NCI-H1048 (cell line): ENCODE measurements at places on chromosomes 11 and 22.

DNA sequence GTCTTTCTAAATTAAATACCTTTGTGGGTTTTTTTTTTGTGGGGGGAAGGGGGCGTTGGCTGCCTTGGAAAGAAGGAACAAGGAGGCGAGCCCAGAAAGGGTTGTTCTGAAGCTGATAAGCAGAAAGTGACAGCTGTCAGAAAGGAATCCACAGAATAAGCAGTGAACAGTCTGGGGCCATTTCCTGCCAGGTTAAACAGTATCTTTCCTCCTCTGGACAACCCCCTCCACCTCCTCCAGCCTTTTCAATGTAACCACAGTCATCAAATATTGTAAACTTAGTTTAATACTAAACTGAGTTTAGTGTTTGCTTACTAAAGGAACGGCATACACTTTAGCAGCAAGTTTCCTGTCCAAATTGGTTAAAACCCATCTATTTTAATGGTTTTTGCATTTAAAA lies 271.2 kb upstream of the SYN3 start:
- DNase-seq = no peak

DNA sequence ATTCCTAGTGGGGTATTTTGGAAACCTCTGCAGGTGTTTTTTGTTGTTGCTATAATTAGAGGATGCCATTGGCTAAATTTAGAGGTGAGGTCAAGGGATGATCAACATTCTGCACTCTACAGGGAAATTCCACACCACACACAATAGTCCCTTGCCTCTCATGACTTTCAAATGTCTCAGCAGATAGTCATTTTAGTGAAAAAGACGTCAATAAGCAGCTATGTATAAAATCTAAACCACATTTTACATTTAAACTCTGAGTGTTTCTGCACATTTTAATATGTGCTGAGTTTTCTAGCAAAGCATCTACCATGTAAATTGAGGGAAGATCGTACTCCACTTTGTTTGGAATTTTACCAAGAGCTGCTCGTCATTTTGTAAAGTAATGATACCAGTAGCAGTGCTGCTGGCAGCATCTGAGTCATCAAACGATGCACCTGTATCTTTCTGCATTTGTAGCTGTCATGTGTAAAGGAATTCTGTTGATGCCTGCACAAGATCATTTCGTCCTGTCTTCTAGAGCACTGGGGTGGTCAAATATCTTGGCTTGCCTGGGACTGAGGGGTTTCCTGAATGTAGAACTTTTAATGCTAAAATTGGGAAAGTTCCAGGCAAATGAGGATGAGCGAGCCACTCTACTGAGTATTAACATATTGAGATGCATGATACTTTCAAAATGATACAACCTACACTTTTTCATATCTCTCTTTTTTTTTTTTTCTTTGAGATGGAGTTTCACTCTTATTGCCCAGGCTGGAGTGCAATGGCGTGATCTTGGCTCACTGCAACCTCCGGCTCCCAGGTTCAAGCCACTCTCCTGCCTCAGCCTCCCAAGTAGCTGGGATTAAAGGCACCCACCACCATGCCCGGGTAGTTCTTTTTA lies 414.5 kb upstream of the SYN3 start:
- DNase-seq = no peak

GRCh38 chr11:97772705-97773104 lies 1248.0 kb upstream of the CNTN5 start:
- DNase-seq = no peak

DNA sequence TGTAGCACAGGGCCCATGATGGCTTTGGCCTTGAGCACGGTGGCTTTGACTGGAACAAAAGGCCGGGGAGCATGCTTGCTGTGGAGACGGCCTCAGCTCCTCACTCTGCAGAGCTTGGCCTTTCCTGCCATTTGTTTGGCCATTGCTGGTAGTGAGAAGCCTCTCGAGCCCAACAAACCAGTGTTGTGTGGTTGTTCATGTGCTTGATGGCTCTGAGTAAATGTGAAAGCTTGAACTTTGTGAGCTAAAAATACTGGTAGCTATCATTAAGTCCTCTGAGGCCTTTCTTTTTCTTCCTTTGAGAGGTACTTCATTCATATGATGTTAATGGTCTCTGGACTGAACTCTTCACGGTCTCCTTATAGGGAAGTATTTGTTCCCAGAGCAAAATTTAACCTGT lies 39.6 kb downstream of the NAT10 start:
- no peak for DNase-seq

DNA sequence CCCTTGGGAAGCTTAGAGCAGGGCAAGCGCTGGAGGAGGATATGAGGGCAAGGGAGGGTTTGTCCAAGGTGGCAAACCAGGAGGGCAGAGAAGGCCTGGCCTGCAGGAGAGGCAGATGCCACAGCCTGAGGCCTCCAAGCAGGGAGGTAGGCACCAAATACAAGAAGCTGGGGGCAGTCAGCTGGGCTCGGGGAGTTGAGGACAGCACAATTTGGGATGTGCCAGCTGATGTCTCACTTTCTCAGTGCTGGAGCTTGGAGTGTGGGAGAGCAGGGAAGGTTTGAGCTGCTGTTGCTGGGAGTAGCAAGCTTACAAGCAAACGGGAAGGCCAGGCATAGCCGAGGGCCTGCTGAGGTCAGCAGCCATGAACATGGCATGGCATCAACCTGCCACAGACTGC lies 4.0 kb downstream of the ZDHHC24 start:
- DNase-seq = no peak

DNA sequence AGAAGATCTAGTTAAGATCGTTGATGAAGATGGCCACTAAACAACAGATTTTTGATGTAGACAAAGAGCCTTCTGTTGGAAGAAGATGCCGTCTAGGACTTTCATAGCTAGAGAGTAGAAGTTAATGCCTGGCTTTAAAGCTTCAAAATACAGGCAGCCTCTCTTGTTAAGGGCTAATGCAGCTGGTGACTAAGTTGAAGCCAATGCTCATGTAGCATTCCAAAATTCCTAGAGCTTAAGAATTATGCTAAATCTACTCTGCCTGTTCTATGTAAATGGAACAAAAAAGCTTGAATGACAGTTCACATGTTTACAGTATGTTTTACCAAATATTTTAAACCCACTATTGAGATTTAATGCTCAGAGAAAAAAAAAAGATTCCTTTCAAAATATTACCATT lies 492.6 kb downstream of the CNTN5 start:
- DNase-seq = no peak

- no peak for DNase-seq
Measured at GRCh38 chr22:35440129-35440528, 40.2 kb downstream of the MCM5 start.

DNA sequence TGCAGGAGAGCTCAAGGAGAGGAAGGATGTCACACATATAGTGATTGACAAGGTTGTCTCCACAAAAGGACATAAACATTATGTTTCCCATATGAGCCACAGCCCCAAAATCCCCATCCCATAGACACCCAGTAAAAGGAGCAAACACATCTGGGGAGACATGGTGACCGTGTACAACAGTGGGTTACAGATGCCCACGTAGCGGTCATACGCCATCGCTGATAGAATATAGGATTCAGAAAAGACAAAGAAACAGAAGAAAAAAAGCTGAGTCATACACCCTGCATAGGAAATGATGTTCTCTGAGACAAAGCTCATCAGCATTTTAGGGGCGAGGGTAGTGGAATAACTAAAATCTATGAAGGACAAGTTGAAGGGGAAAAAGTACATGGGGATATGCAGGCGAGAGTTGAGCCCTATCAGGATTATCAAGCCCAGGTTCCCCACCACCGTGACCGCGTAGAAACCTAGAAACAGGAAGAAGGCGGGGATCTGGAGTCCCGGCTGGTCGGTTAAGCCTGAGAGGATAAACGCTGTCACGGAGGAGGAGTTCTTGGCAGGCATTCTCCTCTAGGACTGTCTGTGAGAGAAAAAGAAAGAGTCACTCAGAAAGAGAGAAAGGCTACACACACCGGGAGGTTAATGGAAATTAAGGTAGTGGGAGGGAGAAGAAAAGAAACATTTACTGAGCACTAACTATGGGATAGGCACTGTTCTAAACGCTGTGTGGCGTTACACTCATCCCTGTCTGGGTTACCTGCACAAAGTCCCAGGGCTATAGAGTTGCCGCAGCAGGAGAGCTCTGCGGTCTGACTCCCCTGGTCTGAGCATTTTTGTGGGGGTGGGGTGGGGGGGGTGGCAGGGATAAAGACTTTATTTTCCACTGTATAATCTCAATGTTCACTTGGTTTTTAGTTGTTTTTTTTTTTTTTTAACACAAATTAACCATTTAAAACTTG lies 36.1 kb upstream of the OR8B8 start:
- DNase-seq = no peak

DNA sequence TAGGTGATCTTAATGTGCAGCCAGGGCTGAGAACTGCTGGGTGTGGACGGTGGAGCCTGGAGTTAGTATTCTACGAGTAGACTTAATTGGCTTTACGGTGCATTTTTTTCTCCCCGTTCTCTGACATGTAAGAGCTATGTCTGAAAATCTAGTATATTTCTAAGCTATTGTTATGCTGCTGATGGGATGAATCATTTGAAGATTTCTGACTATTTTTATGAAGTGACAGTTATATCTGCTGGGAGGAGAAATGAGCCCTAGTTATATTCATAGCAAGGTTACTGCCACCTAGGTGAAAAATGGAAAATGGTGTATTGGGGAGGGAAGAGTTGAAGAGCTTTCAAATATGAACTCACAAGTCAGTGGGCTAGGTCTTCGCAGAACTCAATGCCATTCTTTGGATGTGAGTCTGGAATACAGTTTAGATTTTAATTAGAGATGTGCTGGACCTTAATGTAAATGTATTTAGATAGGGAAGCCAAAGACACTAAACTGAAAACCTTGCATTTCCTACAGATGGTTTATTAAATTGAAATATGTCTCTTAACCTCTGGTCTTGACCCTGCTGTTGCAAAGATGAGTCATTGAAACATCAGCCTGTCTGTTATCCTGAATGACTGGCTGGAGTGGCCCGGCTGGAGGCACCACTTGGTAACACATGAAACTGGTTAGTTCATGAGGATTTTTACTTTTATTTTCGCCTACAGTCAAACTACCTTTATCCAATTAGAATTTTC lies 293.7 kb downstream of the DDX10 start:
- no peak for DNase-seq

GRCh38 chr11:85663753-85664614 lies 945 bp downstream of the CREBZF start:
- DNase-seq = no peak

DNA sequence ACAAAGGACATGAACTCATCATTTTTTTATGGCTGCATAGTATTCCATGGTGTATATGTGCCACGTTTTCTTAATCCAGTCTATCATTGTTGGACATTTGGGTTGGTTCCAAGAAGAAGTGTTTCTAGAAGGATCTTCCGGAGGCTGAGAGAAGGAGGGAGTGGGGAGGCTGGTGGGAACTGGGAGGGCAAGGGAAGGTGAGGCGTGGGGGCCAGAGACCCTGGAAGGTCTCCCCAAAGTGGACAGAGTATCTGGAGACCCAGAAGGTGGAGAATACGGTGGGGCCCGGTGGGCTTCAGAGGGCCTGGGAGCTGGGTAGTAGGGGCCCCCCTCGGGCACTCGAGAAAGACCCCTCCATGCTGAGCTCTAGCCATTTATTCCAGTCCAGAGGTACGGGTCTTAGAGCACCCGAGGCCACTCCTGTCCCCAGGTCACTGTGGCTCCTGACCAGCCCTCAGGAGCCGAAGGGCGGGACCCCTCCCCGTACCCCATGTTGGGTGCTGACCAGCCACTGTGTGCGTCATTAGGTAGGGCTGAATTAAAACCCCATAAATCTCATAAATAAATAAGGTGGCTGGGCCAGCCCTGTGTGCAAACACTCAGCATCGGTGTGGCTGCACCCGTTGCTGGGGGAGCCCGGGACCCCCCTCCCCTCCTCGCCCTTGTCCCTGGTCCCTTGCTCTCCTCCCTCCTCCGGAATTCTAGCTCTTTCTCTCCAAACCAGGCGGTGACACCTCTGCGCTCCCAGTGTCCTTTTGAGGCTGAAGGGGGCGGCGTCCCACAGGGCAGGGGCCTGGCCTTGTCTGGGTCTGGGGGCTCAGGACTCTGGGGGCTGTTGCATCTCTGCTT lies 38.8 kb upstream of the MUC5AC start:
- DNase-seq = no peak

GRCh38 chr11:35598254-35599125 lies 19.8 kb upstream of the FJX1 start:
- no peak for DNase-seq

GRCh38 chr11:77400271-77400670 lies 73.6 kb downstream of the PAK1 start:
- DNase-seq = no peak

DNA sequence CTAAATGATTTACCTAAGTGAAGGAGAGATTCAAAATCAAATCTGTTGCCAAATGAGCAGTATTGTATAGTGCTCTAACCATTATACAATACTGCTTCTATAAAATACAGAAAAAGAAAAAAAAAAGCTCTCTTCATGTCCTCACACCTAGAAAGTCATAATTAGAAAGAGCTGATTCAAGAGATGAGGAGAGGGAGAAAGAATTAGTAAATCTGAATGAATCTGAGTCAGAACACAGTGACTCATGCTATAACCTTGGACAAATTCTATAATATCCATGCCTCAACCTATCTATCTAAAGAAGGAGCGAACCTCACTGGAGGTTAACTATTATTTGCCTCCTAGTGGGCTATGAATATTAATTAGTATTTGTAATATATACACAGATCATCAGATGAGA lies 29.4 kb downstream of the AMBRA1 start:
- DNase-seq = no peak

DNA sequence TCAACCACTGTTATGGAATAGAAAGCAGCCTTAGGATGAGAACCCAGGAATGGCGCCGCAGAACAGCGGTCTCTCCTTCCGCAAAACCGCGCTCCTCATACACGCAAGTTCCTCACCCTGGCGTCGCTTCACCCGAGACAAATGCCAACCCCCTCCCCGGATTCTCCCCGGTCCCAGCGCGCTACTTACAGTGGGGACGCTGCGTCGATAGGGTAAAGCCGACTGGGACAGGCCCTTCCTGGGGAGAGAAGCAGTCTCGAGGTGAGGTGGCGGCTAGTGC lies 287 bp downstream of the RPS13 start:
- DNase-seq = no peak

DNA sequence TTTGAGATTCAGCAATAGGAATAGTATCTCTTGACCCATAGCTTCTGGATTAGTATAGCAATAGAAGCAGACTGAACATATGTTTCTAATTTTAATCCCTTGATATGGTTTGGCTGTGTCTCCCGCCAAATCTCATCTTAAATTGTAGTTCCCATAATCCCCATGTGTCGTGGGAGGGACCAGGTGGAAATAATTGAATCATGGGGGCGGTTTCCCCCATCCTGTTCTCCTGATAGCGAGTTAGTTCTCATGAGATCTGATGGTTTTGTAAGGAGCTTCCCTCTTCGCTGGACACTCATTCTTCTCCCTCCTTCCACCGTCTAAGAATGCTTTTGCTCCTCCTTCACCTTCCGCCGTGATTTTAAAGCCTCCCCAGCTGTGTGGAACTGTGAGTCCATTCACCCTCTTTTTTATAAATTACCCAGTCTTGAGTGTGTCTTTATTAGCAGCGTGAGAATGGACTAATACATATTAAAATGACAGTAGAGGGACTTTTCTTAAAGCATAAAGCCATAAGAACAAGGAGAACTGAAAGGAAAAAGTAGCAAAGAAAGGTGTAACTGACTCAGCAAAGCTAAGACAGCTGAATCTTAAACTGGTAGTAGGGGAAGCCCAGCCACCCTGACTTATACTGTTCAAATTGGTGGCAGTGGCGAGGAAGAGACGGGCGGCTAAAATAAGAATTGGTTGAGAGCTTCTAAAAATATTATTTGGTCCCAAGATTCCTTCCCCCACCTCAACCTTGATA lies 20.3 kb upstream of the SLN start:
- DNase-seq = no peak
